ENCODE measurements at places on chromosomes 3 and 15.

DNA sequence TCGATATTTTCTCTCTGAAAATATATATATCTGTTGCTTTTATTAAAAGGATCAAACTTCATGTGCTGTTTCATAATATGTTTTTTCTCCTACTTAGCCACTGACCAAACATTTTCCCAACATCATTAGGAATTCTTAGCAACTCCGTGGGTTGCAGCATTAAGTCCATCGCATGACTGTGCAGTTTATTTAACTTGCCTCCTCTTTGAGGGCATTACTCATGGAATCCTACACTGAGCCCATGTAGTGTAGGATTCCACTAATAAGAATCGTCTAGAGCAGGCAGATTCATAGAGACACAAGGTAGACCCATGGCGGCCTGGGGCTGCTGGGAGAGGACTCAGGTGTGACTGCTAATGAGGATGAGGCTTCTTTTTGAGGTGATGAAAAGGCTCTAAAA lies 49.3 kb downstream of the CMTM6 start:
- no peak for DNase-seq

GRCh38 chr15:60375306-60375705 lies 22.5 kb downstream of the ANXA2 start:
- DNase-seq: no peak

- DNase-seq: no peak
Measured at GRCh38 chr3:189529468-189529867, 101.7 kb upstream of the TP63 start.

DNA sequence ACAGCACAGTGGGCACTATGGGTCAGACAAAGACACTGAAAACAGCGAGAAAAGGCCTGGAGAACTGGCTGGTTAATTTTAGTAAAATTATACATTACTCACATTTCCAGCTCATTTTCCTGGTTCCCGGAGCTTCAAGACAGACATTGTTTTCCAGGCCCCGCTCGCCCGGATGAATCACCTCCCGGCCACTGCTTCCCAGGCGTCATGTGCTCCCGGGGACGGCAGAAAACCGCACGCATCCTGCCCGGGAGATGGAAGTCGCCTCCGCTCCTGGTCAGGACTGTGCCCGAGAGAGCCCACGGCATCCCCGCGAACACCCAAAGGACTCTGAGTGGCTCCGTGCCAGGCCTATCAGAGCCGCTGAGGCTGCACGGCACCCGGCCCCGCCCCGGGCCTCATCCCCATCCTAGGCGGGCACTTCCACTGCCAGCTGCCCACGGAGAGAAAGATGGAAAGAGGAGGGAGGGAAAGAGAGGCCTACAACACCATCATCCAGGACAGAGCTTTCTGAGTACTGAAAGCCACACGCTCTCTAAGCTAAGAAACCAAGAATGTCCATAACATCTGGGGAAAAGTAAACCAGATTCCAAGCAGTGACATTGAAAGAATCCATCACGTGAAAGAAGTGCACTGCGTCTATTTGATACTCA lies 75.1 kb downstream of the VGLL4 start:
- no peak for DNase-seq

GRCh38 chr3:26668171-26668570 lies 45.6 kb downstream of the LRRC3B start:
- DNase-seq: no peak

- DNase-seq: no peak
Measured at GRCh38 chr3:187361835-187362234, 6.3 kb upstream of the RTP4 start.

GRCh38 chr3:183265157-183265642 lies 12.1 kb downstream of the B3GNT5 start:
- DNase-seq: no peak

- no peak for DNase-seq
Measured at GRCh38 chr15:34651997-34652725, 68.7 kb upstream of the GOLGA8B start.

- DNase-seq: no peak
Measured at GRCh38 chr3:100245136-100245535, 15.7 kb upstream of the TBC1D23 start.
